Stimulated activated CD8-positive, alpha-beta memory T cell treated with anti-CD3 and anti-CD28 coated beads, Interleukin-7, amount 100 ng/mL, for 4 hours (primary cell): ENCODE measurements at places on chromosomes 6 and 20.
A peak's percentile ranks its signal among the peaks of the same experiment; 100 is the strongest.

GRCh38 chr6:71460933-71461332 is 172.3 kb downstream of the OGFRL1 start:
- DNase-seq: no peak

GRCh38 chr6:30100585-30101443 is 12.1 kb downstream of the TRIM31 start:
- peak; percentile 7 for DNase-seq

GRCh38 chr6:100177956-100178355 is 183.9 kb upstream of the MCHR2 start:
- DNase-seq: no peak

- DNase-seq: no peak
Observed at GRCh38 chr6:36967757-36968156, 13.2 kb downstream of the PI16 start.

DNA sequence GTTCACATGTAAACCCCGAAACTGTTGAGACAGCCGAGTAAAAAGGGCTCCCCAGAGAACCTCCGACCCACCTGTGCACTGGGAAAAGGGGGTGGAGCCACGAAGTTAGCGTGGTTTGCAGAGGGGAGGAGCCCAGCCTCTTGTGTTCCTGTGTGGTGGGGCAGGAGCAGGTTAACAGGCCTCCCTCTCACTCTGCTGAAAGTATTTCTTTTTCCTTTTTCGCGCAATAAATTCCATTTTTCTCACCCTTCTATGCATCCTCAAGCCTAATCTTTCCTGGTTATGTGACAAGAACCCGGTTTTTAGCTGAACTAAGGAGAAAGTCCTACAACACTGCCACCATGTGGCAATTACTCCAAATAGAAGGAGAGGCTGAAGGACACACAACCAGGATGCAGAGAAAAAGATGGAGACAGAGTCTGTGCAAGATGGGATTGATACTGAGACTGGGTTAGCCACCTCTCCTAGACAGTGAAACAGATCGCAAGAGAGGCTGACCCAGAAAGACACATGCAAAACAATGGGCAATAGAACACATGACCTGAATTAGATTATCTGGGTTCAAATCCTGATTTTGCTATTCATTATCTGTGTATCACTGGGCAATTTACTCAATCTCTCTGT is 168.7 kb upstream of the PRSS16 start:
- no peak for DNase-seq

- no peak for DNase-seq
Observed at GRCh38 chr6:117200067-117200466, 65.3 kb upstream of the VGLL2 start.
